ENCODE measurements at places on chromosomes 4 and X. TPM values are rescaled to one million over a fixed set of nuclear protein-coding genes. Genes with fewer than 3 reads are reported as not detected.

The ACOT9 gene
- 33.9 TPM for total RNA-seq

DNA sequence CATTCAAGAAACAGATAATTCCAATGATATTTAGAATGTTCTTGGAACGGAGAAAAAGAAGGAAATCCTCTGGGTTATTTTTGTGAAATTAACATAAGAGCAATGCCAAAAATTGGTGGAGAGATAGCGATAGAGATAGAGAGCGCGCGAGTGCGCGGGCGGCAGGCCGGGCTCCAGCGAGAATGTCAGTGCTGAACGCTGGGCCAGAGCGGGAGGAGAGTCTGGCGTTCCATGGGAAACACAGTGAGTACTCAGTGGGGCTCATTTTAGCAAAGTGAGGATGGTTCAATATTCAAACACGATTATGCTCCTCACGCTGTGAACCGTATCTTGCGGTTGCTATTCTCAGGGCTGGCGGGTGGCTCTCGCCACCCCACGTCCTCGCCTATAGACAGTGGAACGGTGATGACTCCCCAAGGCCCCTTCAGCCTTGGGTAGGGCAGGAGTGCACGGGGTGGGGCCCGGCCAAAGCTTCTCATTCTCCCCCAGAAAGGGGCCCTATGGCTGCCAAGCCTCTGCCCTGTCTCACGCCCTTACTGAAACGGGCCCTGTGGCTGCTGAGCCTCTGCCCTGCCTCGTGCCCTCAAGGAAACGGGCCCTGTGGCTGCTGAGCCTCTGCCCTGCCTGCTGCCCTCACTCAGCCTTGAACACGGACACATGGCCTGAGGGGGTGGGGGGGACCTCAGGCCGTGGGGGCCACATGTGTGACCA, 16.9 kb downstream of the CPLX1 start:
- no peak for DNase-seq

- DNase-seq, result no peak
Measured at GRCh38 chr4:68372588-68372987, 22.7 kb upstream of the YTHDC1 start.

DNA sequence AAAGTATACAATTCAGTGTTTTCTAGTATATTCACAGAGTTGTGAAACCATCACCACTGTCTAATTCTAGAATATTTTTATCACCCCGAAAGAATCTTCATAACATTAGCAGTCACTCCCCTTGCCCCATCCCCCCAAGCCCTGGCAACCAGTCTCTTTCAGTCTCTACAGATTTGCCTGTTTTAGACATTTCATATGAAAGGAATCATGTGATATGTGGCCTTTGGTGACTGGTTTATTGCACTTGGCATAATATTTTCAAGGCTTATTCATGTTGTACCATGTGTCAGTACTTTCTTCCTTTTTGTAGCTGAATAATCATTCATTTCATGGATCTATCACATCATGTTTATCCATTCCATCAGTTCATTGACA, 371.7 kb downstream of the AFF2 start:
- DNase-seq, result no peak

Measured in CD8-positive, alpha-beta memory T cell (primary cell).